ENCODE measurements at places on chromosomes 3 and 15.

GRCh38 chr3:197734667-197735318 is 1.9 kb downstream of the RUBCN start:
- peak; percentile 23 for DNase-seq

DNA sequence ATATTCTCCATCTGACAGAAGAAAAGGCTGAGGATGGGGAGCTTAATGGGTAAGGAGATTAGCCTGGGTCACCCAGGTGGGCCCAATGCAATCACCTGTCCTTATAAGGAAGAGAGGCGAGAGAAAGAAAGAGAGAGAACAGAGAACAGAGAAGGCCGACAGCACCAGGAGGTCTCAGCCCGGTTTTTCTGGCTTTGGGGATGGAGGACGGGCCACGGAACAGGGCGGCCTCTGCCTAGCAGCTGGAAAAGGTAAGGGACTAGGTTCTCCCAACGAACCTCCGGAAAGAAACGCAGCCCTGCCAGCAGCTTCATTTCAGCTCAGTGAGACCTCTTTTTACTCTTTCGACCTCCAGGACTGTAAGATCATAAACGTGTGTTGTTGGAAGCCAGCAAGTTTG is 196.0 kb upstream of the LYSMD4 start:
- DNase-seq, result no peak

DNA sequence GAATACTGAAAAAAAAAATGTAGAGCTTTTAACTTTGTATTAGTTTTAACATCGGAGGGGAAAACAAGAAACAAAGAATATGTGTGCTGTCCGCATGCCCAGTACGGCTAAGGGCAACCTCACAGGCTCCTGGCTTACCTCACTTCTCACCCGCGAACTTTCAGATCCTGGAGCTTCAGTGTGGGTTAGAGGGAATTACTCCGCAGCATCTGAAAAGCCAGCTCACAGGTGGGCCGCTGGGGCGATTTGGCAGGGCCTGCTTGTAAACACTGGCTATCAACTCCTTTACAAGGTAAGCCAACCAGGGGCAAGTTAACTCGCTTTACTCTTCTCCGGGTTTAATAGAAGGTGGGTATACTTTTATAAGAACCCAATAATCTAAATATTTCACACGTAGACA is 152.7 kb upstream of the ICE2 start:
- DNase-seq, result no peak

DNA sequence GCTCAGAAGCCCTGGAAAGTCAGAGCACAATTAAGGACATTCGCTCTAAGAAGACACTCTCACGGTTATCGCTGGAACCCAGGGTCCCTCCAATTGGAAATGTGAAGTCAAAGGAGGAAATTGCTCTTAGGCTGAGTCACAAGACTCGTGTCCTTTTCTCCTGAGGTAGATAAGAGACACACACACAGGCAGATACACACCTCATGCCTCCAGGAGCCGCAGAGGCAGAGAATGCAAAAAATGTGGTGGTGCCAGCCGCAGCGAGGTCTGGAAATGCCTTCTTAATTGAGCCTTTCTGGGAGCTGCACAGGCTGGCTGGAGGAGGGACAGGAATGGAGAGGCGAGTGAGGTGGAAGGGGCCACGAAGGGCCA is 189.3 kb downstream of the OPA1 start:
- no peak for DNase-seq

GRCh38 chr15:101017093-101017754 is 98.1 kb downstream of the LRRK1 start:
- no peak for DNase-seq

- DNase-seq, result peak; percentile 10
These were observed 11.2 kb upstream of the ATP13A3 start for GRCh38 chr3:194497799-194498575.

GRCh38 chr3:196054661-196055060 is 27.2 kb downstream of the TFRC start:
- no peak for DNase-seq

GRCh38 chr15:31405200-31405920 is 78.7 kb downstream of the KLF13 start:
- DNase-seq, result peak; percentile 47

- peak; percentile 27 for DNase-seq
These were observed 145.9 kb downstream of the APBA2 start for GRCh38 chr15:29031502-29032228.

DNA sequence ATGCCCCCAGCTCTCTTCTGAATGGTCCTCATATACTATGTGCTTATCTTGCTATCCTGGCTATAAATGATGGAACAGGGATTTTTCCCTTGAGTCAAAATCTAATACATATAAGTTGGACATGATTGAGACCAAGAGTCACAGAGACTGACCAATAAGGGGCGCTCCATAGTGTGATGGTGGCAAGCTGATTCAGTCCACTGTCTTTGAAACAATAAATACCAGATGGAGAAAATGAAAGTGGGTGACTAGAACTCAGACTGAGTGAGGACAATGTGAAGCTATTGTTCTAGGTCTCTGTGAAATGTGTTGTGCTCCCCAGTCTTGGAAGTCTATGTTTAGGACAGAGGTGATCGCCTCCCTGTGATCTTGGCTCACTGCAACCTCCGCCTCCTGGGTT is 10.6 kb upstream of the FSTL1 start:
- no peak for DNase-seq

- DNase-seq, result peak; percentile 53
These were observed 57.0 kb upstream of the CMTM7 start for GRCh38 chr3:32334675-32335074.

DNA sequence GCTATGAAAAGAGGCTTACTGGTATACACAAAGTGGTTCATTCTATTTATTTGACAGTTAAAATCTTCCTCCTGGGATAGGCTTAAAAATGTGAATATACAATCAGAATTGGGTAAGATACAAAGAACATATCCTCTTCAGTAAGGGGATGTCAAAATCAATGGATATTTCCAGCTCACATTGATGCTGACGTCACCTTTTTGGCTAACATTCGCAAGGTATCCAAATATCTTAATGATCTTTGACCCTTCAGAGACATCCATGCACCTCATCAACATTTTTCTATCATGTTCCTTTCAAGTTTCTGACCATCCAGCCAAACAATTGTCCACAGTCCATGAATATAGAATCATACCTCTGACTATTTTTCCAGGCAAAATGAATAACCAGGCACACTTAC is 697.3 kb downstream of the NR2F2 start:
- DNase-seq, result no peak

- no peak for DNase-seq
These were observed 486.0 kb upstream of the AGTR1 start for GRCh38 chr3:148211725-148212124.

DNA sequence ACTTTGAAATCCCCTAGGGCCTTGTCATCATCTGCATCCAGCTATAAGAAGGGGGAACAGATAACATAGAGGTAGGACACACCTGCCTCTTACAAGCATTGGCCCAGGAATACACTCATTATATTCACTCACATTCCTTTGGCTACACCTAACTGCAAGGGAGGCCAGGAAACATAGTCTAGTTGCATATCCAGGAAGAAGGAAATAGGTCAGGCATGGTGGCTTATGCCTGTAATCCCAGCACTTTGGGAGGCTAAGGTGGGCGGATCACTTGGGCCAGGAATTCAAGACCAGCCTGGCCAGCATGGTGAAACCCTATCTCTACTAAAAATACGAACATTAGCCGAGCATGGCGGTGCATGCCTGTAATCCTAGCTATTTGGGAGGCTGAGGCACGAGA is 48.8 kb downstream of the GTPBP8 start:
- DNase-seq, result no peak

GRCh38 chr3:138389841-138390581 is 41.6 kb downstream of the MRAS start:
- no peak for DNase-seq

DNA sequence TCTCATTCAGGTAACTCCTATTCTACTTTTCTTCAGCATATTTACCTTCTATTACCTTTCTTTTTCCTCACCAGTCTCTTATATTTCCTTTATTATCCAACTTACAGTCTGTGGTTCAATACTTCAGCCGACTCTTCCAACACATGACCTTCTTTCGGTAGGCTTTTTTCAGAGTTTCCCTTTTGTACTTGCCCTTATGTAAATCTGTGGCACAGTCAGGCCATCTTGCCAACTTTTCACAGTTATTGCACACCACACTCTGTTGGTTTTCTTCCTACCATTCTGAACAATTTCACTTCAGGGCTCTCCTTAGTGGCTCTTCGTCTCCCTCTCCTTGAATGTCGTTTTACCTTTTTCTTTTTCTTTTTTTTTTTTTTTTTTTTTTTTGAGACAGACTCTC is 427.8 kb downstream of the LPP start:
- no peak for DNase-seq

DNA sequence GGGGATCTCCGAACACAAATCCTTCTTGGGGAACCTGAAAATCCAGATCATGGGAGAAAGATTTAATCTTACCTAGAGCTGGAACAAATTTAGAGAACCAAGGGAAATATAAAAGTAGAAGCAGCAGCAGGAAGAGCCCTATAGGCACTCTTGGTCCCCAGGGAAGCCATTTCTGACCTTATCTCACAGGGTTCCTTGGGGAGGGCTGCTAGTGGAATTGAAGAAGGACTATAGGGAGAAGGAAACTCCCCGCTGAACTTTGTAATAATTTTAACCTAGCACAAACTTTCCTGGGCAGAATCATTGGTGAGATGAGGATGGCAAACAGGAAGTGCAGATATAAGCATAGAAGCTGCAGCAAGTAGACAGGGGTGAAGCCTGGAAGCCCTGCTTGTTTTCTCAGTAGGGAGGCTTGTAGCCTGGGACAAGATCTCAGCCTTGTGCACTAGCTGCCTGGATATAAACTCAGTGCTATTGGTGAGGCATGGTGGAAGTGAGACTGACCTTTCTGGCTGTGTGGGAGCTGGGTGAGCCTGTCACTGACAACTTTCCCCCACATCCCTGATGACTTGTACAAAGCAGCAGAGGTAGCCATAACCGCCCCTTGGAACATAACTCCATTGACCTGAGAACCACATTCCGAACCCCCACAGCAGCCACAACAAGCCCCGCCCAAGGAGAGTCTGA is 343.0 kb upstream of the TGFBR2 start:
- no peak for DNase-seq

- DNase-seq, result peak; percentile 70
These were observed 25.6 kb downstream of the SEC22C start for GRCh38 chr3:42556089-42556632.

- DNase-seq, result no peak
These were observed 106.3 kb downstream of the PROS1 start for GRCh38 chr3:93867425-93867824.

DNA sequence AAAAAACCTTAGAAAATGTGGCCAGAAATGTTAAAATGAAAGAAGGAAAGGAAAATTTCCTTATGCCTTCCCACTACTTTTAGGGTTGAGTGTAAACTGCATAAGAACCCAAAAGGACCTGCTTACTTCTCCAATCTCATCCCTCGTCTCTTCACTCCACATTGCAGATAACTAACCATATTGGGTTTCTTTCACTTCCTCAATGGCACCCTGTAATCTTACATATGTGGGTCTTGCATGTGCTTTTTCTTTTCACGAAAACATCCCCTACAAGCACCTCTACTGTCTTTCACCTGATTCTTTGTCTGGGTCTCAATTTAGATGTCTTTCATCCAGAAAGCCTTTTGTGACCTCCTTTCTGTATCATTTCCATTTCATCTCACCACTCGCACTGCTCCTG is 23.1 kb downstream of the EOMES start:
- DNase-seq, result no peak

DNA sequence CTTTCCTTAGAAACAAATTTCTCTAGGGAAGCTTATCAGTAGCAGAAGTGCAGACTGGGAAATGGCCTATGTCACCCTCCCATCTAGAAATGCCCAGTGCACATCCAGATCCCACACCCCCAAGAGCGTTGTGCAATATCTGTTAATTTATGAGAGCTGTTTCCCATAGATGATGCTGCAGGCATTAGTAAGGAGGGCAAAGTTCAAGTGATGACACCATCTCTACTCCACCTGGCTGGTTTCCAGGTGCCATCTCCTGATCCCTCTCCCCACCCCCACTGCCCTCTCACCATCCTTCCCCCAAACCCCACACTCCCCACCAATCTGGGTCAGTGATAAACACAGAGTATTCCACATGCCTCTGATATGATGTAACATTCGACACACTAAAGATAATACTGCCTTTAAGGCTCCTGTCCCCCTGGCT is 39.4 kb downstream of the AGTR1 start:
- no peak for DNase-seq

- no peak for DNase-seq
These were observed 386.5 kb upstream of the PROK2 start for GRCh38 chr3:72171463-72171881.

GRCh38 chr3:144317961-144318360 is 346.3 kb downstream of the DIPK2A start:
- DNase-seq, result no peak

GRCh38 chr3:27224197-27224596 is 145.0 kb downstream of the NEK10 start:
- no peak for DNase-seq

DNA sequence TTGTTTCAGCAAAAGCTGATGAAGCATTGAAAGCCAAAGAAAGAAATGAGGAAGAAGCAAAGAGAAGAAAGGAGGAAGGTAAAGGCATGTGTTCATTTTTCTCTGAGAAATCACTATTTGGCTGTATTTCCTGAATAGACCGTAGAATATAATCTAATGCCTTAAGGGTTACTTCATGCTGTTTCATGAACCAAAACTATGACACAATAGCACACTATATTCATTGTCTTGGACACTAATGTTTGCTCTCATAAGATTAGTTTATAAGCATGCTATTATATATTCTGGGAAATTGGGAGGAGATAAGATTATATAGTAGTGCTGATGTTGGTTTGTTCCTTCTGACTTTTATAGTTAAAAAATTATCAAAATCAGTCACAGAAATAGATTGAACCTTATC is 110.1 kb upstream of the MLF1 start:
- DNase-seq, result no peak

- DNase-seq, result no peak
These were observed 188.0 kb downstream of the SOX2 start for GRCh38 chr3:181899702-181900101.

- no peak for DNase-seq
These were observed 119.1 kb downstream of the OPA1 start for GRCh38 chr3:193711964-193712598.

GRCh38 chr3:19146685-19147650 is 1.3 kb upstream of the KCNH8 start:
- DNase-seq, result peak; percentile 79

DNA sequence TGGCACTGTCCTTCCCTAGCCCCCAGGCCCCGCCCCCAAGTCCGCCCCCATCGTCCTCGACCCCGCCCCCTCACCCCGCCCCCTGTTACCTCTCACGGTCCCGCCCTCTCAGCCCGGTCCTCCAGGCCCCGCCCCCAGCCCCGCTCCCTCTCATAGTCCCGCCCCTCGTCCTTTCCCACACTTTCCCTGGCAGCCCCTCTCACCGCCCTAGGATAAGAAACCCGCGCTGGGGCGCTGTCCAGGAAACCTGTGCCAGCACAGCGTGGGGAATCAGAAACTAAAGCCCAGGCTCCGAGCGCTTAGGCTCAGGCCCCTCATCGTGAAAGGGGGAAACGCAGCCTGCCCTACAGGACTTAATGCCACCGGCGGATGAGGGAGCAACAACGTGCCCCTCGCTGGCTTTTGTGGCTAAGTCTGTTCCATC is 20.9 kb downstream of the TRPM1 start:
- peak; percentile 14 for DNase-seq

All from CD4-positive, alpha-beta T cell treated with Interleukin-1 beta for 1 hour (primary cell).